ENCODE measurements at places on chromosomes 7 and 10.

- no peaks in the 10 kb centered on the region for H3K27me3 ChIP-seq
- no peak within 1 kb of the TSS for H3K4me3 ChIP-seq
- DNase-seq: no peak
- H3K36me3 ChIP-seq: peaks cover 10% of the 10 kb centered on the region
- H3K27ac ChIP-seq: no peak within 1 kb of the TSS
Measured at GRCh38 chr10:100519311-100520051, at the start of gene SEC31B. TSS of gene SEC31B (minus strand) at chr10:100519861. CDS start at chr10:100516952, 2,909 bp downstream.

GRCh38 chr7:68309806-68310205, 1288.5 kb upstream of the AUTS2 start:
- DNase-seq: no peak
- no peak overlapping the region for H3K4me3 ChIP-seq
- H3K36me3 ChIP-seq: no peaks in the 10 kb centered on the region
- H3K4me1 ChIP-seq: no peaks in the 10 kb centered on the region

DNA sequence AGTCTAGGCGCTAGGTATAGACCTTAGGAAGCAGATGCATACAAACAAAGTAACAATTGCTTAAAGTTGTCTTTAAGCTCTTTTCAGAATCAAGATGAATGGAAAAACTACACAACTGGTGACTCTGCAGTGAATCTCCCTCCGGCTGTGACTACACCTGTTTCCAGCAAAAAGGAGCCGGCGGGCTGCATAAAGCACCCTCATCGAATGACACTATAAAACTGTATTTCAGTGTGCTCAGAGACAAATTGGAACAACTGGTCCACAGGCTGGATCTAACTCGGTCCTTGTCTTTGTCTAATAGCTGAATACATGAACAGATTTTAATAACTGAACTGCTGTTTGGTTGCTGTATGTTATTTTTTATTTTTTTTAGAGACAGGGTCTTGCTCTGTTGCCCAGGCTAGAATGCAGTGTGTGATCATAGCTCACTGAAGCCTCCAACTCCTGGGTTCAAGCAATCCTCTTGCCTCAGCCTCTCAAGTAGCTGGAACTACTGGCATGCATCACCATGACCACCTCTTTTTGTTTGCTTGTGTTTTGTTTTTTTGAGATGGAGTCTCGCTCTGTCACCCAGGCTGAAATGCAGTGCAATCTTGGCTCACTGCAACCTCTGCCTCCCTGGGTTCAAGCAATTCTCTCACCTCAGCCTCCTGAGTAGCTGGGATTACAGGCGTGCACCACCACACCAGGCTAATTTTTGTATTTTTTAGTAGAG, 64.2 kb upstream of the SVIL start:
- DNase-seq: peak; percentile 88
- H3K36me3 ChIP-seq: no peaks in the 10 kb centered on the region
- no peak overlapping the region for H3K4me3 ChIP-seq
- H3K27ac ChIP-seq: peak overlapping the region; percentile 88
- H3K27me3 ChIP-seq: no peaks in the 10 kb centered on the region
- H3K4me1 ChIP-seq: peaks cover 31% of the 10 kb centered on the region

GRCh38 chr7:107597582-107597916, 17.5 kb downstream of the BCAP29 start:
- peaks cover 42% of the 10 kb centered on the region for H3K36me3 ChIP-seq
- H3K4me1 ChIP-seq: peaks cover 3% of the 10 kb centered on the region
- H3K27me3 ChIP-seq: no peaks in the 10 kb centered on the region

All from SJCRH30 (cell line).